ENCODE measurements at places on chromosomes 7 and 10.

DNA sequence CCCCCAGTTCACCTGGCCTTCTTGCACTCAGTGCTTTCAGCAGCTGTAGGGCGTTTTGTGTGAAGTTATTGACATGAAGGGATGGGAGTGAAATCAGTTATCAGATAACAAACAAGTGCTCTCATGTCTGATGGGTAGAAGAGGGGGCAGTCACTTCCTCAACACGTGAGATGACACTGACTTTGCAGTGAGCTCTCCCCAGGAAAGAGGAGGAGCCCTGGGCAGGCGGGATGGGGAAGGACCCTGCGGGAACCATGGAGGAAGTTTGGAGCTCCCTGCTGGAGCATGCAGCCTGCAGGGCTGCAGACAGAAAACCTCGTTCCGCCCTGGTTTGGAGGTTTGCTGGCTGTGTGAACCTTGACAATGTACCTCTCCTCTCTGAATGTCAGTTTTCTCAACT, 38.7 kb downstream of the GPR26 start:
- no peak for DNase-seq

- no peak for DNase-seq
Observed at GRCh38 chr7:25541094-25541821, 313.0 kb upstream of the NPVF start.

DNA sequence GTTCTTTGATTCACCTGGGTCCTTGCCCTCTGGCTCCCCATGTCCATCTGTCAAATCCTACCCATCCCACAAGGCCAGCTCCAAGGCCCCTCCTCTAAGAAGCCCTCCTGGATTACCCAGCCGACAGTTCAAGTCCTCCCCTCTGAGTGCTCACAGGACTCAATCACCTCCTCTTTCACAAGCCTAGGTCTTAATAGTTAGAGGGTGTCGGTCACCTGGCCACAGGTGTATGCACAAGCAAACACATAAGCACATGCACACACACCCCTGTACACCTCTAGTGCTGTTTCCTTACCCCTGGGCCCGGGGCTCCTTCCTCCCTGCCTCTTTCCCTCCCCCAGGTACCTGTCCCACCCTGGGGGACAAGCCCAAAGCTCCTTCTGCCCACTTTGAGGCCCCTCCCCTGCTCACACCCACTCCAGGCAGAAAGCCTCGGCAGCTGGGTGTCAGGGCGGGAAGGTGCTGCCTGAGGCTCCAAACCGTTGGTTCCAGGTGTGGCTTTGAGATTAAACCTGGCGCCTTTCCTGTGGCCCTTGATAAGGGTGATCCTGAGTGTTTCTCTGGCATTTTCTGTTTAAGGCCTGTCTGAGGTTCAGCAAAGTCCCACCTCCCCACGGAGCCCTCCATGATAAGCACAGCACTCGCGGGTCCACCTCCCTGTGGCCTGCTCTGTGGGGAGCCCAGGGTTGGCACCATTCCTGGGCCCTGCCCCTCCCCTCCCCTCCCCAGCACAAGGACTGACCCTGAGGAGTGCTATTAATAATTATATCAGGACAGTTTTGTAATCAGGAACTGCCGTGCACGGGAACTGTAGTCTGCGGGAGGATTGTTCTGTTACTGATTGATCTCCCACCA, 14.6 kb upstream of the AQP1 start:
- no peak for DNase-seq

DNA sequence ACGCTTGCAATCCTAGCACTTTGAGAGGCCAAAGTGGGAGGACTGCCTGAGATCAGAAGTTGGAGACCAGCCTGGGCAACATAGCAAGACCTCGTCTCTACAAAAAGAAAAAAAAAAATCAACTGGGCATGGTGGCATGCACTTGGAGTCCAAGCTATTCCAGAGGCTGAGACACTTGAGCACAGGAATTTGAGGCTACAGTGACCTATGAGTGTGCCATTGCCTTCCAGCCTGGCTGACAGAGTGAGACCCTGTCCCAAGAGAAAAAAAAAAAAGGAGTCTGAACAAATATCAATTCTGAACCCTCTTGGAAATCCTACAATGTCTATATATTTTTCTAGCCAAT, 126.8 kb upstream of the NRP1 start:
- no peak for DNase-seq

GRCh38 chr7:157840914-157841772, 504.3 kb downstream of the DNAJB6 start:
- no peak for DNase-seq

GRCh38 chr7:98165827-98166667, 45.2 kb upstream of the BHLHA15 start:
- DNase-seq = peak; percentile 74

DNA sequence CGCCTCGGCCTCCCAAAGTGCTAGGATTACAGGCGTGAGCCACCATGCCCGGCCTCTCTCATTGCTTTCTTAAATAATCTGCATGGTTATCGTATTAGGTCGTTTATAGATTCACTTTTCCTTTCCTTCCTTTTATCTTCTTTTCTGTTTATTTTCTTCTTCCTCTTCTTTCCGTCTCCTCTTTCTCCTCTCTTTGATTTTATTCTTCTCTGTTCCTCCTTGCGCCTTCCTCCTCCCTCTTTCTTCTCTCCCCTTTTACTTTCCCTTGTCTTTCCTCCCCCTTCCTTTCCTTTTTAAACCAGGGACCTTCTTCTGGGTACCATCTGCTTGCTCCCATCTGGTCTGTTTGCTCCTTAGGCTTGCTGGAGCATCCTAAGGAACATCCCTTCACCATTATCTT, 18.6 kb downstream of the MLLT10 start:
- no peak for DNase-seq

DNA sequence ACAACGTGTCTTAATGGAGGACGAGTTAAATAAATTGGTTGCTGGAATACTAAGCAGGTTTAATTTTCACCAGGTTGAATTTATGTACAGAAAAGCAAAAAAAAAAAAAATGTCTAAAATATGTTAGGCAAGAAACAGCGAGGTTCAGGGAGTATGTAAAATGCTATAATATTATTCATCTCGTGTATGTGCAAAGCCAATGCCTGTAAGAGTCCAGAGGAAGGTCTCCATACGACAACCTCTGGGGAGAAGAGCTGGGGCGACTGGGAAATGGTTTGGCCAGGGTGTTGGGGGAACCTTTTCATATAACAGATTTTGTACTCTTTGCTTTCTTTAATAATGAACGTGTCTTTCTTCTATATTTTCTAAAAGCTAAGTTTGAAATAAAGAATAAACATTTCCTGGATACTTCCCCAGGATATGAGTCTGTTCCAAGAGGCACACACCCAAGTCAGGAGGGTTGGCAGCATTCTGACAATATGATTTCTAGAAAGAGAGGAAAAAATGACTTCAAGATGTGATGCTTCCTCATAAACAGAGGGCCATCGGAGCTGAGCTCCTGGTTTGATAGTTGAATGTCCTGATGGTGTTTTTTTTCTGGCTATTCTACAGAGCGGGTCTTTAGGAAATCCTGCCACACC, 208.6 kb upstream of the MGMT start:
- DNase-seq = no peak

DNA sequence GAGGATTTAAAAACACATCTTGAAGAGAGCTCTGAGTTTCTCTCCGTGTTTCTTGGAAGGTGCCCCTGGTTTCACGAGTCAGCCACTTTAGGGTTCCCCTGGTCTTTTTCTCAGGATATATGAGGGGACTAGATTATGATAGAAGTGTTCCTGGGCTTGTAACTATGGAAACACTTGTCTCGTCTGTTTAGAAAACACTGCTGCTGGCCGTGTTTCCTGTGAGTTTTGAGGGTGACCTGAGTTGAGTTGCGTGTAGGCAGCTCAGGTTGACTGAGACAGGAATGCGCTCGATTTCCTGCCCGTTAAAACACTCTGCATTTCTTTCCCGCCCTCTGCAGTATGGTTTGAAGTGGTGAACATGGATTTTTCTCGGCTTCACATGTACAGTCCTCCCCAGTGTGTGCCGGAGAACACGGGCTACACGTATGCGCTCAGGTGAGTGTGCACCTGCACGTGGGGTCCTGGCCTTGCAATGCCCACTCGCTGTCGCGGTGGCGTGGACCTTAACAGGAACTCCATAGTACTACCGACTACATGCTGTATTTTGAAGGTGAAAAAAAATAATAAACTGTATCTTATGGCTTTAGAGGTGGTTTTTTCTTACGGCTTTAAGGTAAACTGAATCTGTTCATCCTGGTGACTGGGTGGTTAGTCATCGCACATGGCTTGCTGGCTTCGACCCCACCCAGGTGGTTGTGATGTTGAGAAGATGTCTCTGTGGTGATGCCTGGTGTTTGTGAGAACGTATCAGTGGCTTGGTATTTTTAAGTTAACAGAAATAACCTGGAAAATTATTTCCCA, at the start of gene SUN1:
SUN1 (plus strand) TSS at position 310 of the 801 bp plus-strand sequence; CDS start at position 359, 49 bp downstream.
- peak; percentile 76 for DNase-seq

GRCh38 chr10:8616166-8616565, 561.7 kb downstream of the GATA3 start:
- DNase-seq = no peak

DNA sequence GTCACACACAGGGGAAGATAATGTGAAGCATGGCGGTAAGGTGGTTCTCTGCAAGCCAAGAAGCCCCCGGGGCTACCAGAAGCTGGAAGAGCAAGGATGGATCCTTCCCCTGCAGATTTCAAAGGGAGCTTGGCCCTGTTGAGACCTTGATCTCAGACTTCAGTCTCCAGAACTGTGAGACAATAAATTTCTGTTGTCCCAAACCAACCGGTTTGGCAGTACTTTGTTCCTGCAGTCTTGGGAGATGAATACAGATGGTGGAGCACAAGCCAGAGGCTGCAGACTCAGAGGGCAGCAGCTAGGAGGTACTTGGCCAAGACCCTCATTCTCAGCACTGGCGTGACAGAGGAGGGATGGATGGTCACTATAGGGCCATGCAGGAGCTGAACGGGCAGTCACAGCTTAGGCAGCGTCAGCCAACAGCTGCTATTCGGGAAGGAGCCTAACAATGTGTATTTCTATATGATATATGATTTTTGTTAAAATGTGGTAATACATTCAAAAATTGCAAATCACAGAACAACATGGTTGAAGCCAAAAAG, 387.3 kb downstream of the TNS3 start:
- DNase-seq = no peak

DNA sequence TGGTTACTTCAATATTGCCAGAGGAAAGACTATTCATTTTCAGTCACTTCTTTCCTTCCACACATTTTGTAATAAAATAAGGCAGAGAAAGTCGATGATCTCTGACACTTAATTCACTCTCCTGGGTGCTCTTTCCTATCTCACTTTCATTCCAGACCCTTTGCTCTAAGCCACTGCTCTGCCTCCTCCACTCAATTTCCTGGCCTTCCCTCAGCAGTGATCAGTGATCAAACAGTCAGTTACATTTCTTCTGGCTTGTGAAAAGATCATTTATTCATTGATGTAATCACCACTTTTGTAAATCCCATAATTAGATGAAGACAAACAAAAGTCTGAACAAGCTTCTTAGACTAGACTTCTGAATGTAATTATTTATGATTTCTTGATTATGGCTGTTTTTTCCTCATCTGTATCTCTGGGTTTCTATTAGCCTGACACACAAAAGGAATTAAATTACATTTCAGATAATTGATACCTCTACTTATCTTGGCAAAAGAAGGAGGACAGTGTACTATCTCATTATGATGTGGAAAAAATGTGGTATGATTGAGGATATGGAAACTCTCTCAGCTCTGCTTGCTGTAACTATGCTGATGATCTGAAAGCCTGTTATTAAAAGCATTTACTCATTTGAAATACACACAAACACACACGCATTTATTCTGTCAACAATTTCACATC, 1102.3 kb downstream of the GRM8 start:
- DNase-seq = no peak

- DNase-seq = no peak
Observed at GRCh38 chr10:21403256-21404015, 122.0 kb downstream of the SKIDA1 start.

DNA sequence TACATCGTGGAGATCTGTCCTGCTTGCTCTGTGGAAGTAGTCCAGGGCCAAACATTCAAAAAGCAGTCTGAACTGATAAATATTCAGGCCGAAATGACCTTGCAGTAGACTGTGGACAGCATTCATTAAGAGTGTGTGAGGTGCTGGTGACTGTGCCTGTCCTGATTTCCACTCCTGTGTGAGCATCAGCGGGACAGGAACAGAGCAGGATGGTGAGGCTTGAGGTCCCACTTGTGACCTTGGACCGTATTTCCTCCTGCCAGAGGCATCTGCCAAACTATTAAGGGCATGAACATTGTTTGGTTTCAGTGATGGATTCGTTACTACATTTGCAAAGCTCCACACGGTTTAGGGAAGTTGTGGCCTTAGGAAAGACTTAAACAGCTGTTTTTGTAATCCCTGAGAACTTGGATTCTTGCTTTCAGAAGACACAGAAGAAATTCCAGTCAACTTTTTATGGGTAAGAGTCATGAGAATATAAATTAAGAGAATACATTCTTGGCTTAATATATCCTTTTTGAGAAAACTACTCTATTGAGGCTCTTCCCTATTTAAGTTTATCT, 32.8 kb downstream of the CCNY start:
- DNase-seq = no peak

DNA sequence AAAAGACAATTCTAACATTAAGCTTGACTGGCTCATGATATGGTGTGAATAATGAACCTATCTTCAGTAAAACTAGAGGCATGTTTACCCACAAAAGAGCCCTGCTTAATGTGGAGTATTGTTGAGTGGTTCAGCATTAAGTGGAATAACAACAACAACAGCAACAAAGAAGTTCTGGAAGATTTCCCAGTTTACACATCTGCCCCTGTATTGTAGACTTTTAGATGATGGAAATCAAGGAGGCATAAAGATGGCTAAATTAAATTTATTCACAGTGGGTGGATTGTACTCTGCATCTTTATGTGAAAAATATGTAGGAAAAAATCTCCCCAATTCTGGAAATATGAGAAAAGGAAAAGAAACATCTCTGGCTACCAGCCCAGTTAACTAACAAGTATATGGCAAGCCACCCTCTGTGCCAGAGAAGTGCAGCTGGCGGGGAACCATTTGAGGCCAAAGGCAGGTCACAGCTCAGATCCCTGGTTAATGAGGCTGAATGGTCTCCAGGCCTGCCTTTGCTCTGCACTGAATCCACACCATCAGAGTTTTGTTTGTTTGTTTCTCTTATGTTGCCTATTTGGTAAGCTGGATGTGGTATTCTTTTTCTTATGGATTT, 186.0 kb downstream of the SEMA3D start:
- DNase-seq = no peak

DNA sequence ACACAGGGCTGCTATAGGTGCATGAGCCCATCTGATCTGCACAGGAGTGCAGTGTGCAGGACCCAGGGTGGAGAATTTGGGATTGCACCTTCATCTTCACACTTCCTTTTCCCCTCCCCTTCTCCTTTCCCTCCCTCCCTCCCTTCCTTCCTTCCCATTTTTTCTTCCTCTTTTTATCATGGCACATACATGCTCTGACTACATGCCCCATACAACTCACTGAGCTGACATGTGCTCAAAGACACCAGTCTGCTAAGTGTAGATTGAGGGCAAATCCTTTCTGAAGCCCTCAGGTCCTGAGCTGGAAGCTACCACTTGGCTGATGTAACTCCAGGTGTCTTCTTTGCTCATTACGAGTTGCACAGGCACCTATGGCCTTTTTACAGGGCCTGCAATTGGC, 365.3 kb upstream of the ZNF32 start:
- DNase-seq = no peak

- no peak for DNase-seq
Observed at GRCh38 chr10:98920360-98920759, 315.3 kb downstream of the HPSE2 start.
